Activated T-helper 2 cell treated with anti-CD3 and anti-CD28 coated beads, Interferon-gamma antibody, Interleukin-2, Interleukin-4, amounts not matched to agents 10 μg/mL and 5 μg/mL and 100 μg/mL, durations not matched to agents 14 hours and 24 hours and 36 hours (primary cell): ENCODE measurements at places on chromosomes 2 and 18. TPM values are rescaled to one million over a fixed set of nuclear protein-coding genes. Genes with fewer than 3 reads are reported as not detected.

DNA sequence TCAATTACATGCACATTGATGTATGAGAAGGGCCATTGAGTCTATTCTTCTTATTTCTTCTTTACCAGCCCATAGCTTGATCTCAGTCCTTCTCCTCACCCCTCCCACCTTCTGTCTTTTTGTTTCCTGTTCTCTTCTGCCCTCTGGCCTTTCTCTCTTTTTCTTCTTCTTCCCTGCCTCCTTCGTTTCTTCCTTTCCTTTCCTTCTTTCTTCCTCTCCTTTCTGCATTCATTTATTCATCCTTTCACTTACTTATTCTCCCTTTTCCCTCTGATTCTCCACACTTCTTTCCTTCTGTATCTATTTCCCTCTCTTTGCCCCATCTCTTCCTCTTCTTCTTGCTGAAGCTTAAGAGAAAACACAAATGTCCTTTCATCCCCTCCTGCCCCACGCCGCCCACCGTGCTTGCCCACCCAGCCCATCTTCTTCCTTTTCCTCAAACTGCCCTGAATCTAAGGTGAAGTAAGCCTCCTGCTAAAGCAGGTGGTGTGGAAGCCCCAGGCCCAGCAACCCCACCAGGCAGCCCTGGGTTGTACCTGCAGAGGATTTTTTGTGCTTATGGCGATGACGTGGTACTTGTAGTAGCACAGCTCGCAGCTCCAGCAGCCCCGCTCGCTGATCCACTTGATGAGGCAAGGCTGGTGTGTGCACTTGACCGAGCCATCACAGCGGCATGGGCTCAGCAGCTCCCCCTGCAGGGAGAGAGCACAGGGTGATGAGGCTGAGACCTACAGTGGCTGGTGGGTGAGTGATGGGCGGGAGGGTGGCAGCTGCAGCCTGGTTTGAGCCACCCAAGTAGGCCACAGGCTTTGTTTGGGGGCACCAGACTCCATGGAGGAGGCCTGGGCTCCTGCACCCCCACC lies 89.0 kb downstream of the MARCHF4 start:
- H3K27me3 ChIP-seq, result no peaks in the 10 kb centered on the region
- no peaks in the 10 kb centered on the region for H3K4me1 ChIP-seq
- H3K4me3 ChIP-seq, result no peak overlapping the region
- no peaks in the 10 kb centered on the region for H3K36me3 ChIP-seq

- H3K4me3 ChIP-seq, result no peak overlapping the region
- H3K27ac ChIP-seq, result no peak overlapping the region
- H3K36me3 ChIP-seq, result no peaks in the 10 kb centered on the region
Observed at GRCh38 chr2:23563673-23564614, 179.0 kb downstream of the KLHL29 start.

DNA sequence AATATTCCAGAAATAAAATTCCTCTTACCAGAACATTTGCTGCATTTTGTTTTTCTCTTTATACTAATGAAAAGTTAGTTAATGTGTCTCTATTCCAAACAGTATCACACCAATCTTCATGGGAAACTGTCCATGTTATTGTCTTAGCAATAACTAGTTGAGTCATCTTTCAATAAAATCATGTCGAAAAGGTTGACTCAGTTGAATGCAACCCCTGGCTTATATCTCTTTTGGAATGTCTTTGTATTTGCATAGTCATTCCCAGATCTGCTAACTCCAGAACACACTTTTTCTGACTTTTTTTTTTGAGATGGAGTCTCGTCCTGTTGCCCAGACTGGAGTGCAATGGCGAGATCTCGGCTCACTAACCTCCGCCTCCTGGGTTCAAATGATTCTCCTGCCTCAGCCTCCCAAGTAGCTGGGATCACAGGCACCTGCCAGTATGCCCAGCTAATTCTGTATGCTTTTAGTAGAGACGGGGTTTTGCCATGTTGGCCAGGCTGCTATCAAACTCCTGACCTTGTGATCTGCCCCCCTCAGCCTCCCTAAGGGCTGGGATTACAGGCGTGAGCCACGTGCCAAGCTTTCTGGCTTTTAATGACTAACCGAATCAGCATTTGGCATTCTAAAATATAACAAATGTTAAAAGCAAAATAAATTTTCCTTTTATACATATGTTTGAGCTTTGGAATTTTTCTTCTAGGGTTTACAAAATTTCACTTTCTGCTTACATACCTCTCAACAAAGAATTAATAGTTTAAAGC lies 133.2 kb upstream of the GULP1 start:
- H3K4me3 ChIP-seq, result no peak overlapping the region
- H3K27me3 ChIP-seq, result no peaks in the 10 kb centered on the region
- H3K36me3 ChIP-seq, result no peaks in the 10 kb centered on the region
- no peaks in the 10 kb centered on the region for H3K4me1 ChIP-seq
- no peak overlapping the region for H3K27ac ChIP-seq

The ATP8B1 gene
- total RNA-seq, result not detected in 2 replicates

The ADNP2 gene
- total RNA-seq, result 28.1 and 28.9 TPM in 2 replicates

The UGT1A4 gene
- not detected in 2 replicates for total RNA-seq

GRCh38 chr18:32337347-32337746 lies 133.3 kb downstream of the GAREM1 start:
- no peaks in the 10 kb centered on the region for H3K36me3 ChIP-seq
- H3K27ac ChIP-seq, result no peak overlapping the region
- no peaks in the 10 kb centered on the region for H3K4me1 ChIP-seq
- H3K27me3 ChIP-seq, result no peaks in the 10 kb centered on the region

DNA sequence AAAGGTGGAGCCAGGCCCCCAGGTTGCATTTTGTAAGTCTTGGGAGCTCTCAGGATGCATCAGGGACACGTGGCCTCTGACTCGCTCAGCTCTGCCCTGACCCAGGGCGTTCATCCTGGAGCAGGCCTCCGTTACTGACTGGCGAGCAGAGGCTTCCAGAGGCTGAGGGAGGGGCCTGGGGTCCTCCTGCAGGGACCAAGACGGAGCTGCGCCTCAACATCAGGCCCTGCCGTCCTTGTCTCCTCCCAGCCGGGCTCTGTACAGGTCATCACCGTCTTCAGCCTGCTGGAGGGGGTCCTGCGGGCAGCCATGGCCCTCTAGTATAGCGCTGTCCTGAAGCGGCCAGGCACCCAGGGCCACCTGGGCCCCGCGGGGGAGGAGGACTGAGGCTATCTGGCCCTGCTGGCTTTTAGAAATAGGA lies 10.2 kb upstream of the ALPP start:
- peaks cover 12% of the 10 kb centered on the region for H3K4me1 ChIP-seq
- H3K27me3 ChIP-seq, result no peaks in the 10 kb centered on the region
- DNase-seq, result no peak
- H3K4me3 ChIP-seq, result no peak overlapping the region
- H3K36me3 ChIP-seq, result no peaks in the 10 kb centered on the region
- no peak overlapping the region for H3K27ac ChIP-seq

The C2orf72 gene
- 0.32 and 0.96 TPM in 2 replicates for total RNA-seq

DNA sequence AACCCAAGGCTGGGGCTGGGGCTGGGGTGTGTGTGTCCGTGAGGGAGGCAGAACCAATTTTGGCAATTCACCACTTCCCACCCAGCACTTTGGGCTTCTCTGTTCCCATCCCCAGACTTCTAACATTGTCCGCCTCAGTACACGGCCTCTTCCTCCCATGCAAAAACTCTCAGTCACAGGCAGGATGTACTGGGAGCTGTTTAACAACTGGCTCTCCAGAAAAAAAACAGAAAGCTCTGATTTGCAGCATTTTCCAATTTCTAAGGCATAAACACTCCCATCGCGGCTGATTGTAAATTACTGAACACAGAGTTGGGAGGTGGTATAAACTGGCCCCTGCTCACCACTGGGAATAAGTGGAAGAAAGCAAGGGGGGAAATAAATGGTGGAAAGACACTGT lies 73.1 kb upstream of the MAP4K3 start:
- H3K4me1 ChIP-seq, result peaks cover 42% of the 10 kb centered on the region
- no peaks in the 10 kb centered on the region for H3K36me3 ChIP-seq
- H3K27me3 ChIP-seq, result peaks cover 6% of the 10 kb centered on the region
- no peak for DNase-seq
- no peak overlapping the region for H3K27ac ChIP-seq
- no peak overlapping the region for H3K4me3 ChIP-seq

GRCh38 chr2:103860016-103860415 lies 993.9 kb upstream of the POU3F3 start:
- no peak overlapping the region for H3K4me3 ChIP-seq
- no peaks in the 10 kb centered on the region for H3K4me1 ChIP-seq
- no peaks in the 10 kb centered on the region for H3K27me3 ChIP-seq
- no peaks in the 10 kb centered on the region for H3K36me3 ChIP-seq
- DNase-seq, result no peak
